Stimulated activated CD4-positive, alpha-beta T cell treated with anti-CD3 and anti-CD28 coated beads, Interleukin-2, amount 100 ng/mL, for 48 hours (primary cell): ENCODE measurements at places on chromosomes 2 and 18.
A peak's percentile ranks its signal among the peaks of the same experiment; 100 is the strongest.

GRCh38 chr2:98907966-98908905, 27.8 kb downstream of the CRACDL start:
- no peak for DNase-seq

- DNase-seq, result no peak
These were observed 977.4 kb downstream of the TMEM182 start for GRCh38 chr2:103739186-103739585.

GRCh38 chr2:85611217-85611704, 605 bp downstream of the C2orf68 start:
- DNase-seq, result no peak

- DNase-seq, result peak; percentile 45
These were observed 23.6 kb upstream of the RBM44 start for GRCh38 chr2:237774811-237775553.

DNA sequence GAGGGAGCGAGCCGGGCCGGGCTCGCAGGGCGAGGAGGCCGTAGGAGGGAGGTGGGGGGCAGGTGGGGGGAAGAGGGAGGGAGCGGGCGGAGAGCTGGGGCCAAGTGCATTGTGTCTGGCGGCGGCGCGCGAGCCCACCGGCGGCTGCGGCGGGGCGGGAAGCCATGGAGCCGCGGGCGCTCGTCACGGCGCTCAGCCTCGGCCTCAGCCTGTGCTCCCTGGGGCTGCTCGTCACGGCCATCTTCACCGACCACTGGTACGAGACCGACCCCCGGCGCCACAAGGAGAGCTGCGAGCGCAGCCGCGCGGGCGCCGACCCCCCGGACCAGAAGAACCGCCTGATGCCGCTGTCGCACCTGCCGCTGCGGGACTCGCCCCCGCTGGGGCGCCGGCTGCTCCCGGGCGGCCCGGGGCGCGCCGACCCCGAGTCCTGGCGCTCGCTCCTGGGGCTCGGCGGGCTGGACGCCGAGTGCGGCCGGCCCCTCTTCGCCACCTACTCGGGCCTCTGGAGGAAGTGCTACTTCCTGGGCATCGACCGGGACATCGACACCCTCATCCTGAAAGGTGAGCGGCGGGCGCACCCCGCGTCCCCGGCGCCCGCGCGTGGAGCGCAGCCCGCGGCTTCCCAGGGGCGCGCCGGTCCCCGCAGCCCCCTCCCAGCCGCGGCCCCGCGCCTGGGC, at the start of gene TMEM178A:
Gene TMEM178A, plus strand, starts transcription at position 107 of the 680 bp plus-strand sequence. Its CDS starts 58 bp downstream, at position 165.
- no peak for DNase-seq

DNA sequence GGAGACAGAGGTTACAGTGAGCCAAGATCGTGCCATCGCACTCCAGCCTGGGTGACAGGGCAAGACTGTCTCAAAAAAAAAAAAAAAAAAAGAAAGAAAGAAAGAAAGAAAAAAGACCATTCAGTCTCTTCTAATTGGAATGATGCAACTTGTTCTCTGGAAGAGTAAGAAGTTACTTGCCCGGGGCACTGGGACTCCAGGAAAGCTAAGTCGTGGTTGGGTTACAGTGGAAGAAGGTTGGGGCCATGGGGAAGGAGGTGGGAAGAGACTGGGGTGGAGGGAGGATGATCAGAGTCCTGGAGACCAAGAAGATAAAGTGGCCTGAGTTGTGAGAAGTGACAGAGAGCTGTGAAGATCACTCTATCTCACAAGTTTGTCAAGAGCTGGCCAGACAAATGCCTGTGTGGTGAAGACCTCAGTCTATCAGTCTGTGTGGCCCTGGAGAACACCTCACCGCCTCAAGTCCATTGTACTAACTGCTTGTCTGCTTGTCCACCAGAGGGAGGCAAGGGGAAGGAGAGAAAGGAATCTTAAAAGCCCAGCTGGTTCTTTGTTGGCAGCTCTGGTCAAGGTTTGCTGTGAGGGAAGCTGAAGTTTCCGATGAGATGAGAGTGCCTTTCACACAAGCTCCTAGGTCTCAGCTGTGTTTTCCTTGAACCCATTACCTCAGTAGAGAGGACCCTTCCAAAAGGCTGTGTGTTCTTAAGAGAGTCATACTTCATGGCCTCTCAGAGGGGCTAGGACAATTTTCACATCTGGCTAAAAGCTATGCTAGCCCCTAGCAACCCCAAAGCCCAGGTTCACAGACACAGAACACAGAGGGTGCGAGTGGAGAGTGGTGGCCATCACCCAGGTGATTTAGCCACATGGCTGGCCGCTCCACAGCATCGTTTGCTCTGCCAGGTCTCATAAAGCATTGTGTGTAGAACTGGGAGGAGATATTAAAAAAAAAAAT, 72.0 kb upstream of the TMEM178A start:
- no peak for DNase-seq

DNA sequence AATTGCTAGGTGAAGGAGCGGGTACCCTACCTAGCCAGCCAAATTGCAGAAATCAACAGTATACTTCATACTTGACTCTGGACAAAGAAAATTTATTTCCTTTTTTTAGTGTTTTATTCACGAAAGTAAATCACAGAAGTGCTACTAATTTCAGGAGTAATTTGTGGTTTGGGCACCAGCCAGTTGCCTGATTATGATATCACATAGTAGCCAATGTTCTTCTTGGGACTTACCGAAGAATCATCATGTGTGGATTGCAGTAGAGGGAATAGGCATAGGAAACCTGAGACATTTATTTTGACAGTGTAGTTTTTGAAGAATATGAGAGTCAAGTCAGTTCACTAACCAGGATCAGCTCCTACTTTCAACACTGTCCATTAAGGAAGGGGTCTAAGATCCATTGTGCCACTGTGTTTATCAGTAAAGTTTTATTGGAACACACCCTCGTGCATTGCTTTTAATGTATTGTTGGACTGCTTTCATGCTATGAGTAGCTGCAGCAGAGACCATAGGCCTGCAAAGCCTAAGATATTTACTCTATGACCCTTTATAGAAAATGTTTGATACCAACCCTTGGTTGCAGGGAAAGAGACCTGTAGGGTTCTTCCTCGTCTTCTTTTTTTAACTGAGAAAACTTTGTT, 32.1 kb downstream of the TNFRSF11A start:
- no peak for DNase-seq
